ENCODE measurements at places on chromosomes 11 and 22.
A peak's percentile ranks its signal among the peaks of the same experiment; 100 is the strongest.

GRCh38 chr22:37147186-37147990, 2.3 kb downstream of the IL2RB start:
- peak; percentile 13 for DNase-seq

DNA sequence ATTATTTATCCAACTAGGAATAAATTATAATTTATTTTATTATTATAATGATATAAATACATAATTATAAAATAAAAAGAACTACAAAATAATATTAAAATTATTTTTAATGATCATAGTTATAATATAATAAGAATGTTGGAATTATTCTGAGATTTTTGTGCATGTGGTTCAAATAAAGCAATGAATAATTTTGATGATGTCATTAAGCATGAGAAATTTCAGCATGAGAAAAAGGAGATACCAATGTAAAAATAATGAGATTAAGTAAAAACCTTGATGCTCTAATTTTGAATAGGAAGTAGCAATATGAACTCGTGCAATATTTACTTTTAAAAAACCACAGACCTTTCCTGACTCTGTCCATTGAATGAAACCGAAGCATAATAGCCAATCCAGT, 181.8 kb upstream of the MTNR1B start:
- no peak for DNase-seq

GRCh38 chr22:39574779-39575551, 4.4 kb downstream of the CACNA1I start:
- no peak for DNase-seq

GRCh38 chr22:48097723-48098122, 1335.3 kb downstream of the TBC1D22A start:
- DNase-seq = no peak

DNA sequence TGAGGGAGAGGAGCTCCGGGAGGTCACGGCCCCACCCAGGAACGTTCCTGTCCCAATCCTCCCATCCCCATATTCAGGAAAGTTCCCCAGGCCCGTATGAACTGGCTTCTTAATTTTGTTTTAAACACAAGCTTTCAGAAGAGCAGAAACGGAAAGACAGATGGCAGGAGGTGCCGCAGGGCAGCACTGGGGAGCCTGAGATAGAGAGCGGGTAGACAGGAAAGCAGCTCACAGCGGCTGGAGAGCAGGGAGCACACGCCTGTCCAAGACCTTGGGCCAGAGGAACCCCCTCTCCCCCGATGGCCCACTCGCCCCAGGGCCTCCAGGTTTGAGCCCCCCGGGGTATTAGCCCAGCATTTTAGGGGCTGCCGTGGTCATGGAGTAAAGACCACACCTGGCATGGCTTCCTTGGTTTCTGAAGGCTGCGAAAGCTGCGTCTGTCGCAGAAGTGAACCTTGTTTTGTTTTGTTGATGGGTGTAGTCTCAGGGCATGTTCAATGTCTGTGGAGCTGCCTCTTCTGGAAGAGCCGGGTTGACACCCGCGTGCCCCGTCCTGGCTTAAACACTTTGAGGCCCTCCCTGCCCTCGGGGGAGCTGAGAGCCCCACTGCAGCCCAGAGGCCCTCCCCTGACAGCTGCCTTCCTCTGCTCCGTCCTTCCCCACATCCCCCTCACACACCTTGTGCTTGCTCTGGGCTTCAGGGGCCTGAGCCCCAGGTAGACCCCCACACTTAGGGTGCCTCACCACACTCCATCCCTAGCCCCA, 17.9 kb upstream of the KCNQ1OT1 start:
- peak; percentile 31 for DNase-seq

DNA sequence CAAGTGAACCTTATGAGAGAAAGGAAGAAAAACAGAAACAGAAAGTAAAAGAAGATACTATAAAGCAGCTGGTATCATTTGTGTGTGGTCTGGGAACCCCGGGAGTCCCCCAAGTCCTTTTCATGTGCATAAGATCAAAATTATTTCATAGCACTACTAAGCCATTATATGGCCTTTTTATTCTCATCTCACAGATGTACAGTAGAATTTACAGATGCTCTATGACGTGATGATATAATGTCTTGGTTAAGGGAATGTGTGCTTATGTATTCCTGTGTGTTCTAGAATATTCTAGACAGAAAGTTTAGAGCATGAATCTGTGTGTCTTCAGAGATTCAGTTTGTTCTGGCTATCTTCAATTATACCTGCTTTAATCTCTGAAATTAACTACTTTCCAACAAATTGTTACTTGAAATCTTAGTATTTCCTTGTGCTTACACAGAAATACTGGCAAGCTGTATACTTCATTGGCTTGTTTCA, 8.6 kb upstream of the TPP1 start:
- no peak for DNase-seq

DNA sequence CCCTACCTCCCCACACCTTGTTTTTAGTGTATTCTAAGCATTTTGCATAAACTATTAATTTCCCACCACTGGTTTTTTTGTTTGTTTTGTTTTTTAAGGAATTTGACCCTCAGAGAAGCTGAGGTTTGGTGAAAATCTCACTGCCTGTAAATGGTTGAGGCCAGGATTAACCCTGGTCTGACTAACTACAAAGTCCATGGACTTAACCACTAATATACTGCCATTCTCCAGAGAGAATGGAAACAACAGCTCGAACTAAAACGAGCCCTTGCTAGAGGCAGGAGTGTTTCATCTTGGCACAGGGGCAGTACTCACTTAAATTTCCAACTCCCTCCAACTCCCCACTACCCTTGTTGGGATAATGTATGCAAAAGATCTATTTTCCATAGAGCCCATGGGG, 3.0 kb downstream of the CTNND1 start:
- no peak for DNase-seq

- no peak for DNase-seq
Measured at GRCh38 chr11:34606326-34607120, 14.4 kb upstream of the EHF start.

GRCh38 chr22:18056807-18057474, 20.8 kb upstream of the PEX26 start:
- DNase-seq = no peak

GRCh38 chr11:128755564-128755963, 61.7 kb downstream of the FLI1 start:
- no peak for DNase-seq

DNA sequence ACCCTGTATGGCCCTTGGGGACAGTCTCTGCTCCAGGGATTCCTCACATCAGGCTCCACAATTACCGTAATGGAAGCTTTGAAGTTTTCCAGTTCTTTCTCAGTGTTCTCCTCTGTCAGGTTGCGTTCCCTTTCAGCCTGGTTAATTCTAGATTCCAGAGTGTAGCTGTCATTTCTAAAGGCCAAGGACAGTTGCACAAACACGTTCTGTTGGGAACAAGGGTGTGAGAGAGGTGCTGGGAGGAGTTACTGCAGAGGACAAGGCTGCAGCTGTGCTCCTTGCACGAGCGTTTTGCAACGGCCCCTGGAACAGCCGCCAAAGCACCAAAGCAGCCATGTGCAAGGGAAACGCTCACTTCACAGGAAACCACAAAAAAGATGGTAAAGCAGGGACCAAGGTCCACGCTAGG, 35.9 kb upstream of the LYVE1 start:
- DNase-seq = no peak

DNA sequence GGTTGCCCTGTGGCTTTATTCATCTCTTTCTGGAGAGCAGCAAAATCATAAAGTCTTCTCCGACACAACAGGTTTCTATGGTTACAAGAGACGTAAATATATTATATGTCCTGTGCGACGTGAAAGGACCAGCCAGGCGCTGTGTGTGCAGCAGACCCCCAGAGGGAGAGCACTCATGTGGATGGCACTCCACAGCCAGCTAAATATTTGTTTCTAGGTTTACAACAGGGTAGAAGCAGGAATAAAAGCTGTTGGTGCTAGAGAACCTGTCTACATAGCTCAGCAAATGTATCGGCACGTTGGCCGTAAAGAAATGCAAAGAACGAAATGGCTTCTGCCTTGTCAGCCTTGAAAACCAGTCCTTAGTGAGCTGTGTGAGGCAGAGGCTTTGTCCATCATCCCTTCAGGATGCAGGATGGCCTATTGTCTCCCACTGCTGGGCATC, 133.8 kb upstream of the PITPNB start:
- no peak for DNase-seq

DNA sequence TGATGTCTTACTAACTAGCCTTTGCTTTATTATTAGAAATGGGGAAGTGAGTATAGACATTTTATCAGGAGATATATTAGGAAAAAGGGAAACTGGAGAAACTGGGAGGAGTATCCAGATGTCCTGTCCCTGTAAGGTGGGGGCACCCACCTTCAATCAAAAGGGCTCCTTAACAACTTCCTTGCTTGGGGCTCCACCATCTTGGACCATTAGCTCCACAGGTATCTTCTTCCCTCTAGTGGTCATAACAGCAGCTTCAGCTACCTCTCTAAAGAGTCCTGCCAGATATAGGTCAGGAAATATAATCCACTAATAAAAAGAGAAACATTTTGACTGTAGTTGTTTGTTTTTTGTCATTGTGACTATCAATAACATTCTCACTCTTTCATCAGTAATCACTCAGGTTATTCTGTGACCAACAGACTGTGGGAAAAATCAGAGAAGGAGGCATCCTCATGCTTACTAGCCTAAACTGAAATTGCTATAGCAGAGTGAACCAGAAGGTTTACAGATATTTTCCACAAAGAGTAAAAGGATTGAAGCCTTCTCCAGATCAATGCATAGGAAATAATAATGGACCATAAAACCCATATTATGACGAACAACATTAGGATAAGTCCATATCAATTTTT, 10.4 kb downstream of the OR51B4 start:
- DNase-seq = no peak

DNA sequence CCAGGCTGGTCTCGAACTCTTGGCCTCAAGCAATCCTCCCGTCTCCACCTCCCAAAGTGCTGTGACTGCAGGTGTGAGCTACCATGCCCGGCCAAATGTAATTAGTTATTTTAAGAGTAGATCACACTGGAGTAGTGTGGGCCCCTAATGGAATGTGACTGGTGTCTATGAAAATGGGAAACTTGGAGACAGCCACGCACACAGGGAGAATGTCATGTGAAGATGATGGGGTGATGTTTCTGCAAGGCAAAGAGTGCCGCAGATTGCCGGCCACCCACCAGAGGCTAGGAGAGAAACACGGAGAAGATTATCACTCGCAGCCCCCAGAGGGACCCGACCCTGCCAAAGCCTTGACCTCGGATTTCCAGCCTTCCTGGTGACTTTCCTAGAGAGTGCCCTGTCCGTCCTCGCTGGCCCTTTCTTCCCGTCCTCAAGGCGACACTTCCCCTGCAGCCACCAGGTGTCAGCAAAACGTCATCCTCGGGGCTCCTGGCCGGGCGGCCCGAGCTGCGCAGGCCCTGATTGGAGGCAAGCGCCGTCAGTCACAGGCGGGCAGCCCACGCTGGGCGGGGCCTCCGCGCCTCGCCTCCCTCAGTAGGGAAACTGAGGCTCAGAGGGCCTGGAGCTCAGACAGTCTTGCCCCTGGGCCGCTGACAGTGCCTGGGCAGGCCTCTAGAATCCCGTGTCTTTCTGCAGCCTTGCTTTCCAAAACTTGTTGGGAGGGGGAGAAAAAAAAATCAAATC, 16.3 kb downstream of the CRYBB2 start:
- peak; percentile 72 for DNase-seq

- no peak for DNase-seq
Measured at GRCh38 chr11:87767615-87768014, 407.6 kb downstream of the RAB38 start.

- DNase-seq = no peak
Measured at GRCh38 chr11:96978751-96979150, 588.9 kb downstream of the JRKL start.

GRCh38 chr11:12259956-12260355, 117.4 kb upstream of the PARVA start:
- no peak for DNase-seq

- DNase-seq = no peak
Measured at GRCh38 chr11:88384004-88384668, 46.6 kb upstream of the CTSC start.

DNA sequence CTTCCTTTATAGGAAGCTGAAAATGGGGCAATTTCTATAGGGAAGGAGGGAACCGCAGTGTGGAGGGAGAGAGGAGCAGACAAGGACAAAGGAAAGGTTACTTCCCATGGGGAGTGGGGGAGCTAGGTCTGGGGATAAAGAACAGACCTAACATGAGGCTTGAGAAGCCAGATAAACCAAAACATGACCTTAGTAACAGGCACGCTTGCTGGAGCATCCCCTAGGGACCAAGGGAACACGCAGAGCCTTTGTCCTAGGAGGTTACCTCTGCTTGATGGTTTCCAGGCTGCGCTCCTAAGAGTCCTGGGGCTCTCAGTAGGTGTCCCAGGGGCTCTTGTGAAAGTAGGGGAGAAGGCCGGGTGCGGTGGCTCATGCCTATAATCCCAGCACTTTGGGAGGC, 271.4 kb upstream of the NCAM1 start:
- no peak for DNase-seq

DNA sequence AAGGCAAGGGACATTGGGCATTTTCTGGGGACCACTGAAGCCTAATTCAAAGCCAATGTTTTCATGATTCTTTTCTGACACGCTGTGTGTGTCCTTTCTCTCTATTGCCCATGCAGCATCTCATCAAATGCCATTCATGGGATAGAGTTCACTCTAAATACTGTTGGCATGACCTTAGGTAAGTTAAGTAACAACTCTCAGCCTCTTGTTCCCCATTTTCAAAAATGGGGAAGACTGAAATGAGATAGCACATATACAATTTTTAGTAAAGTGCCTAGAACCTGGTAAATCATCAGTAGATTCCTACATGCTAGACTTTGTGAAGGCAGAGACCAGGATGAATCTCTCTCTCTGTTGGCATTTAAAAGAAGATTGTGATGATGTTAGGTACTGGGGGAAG, 12.7 kb upstream of the OR52K2 start:
- DNase-seq = no peak

DNA sequence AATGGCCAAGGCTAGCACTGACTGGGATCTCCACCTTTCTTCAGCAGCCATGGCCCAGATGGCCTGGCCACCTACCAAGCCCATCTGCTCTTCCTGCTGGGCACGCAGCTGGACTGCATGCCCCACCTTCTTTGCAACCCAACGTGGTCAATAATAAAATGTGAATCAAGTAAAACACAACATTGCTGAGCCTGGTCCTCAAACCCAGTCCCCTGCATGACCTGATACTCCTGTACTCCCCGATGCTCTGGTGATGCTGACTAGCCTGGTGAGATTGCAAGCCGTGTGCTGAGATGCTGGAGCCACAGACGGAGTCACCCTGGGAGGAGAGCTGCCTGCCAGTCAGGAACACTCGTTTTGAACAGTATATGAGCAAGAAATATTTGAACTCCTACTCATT, 34.0 kb downstream of the PARVG start:
- no peak for DNase-seq

- no peak for DNase-seq
Measured at GRCh38 chr22:49451070-49451840, 376.4 kb downstream of the BRD1 start.

DNA sequence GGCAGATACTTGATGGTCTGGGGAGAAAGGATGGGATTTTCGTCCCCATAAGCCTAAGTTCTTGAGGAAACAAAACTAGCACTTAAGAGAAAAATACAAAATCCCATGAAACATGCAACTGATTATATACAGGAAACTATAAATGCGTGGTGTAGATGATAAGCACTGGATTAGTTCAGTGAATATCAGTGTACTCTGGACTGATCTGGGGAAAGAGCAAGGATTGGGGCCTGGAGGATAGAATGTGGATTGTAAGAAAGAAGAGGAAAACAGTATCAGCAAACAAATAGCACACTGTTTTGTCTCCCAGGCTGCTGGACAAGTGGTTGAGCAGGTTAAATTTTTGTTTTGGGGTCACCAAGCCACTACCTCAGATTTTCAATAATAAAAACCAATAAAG, 49.8 kb downstream of the DCUN1D5 start:
- no peak for DNase-seq

Measured in upper lobe of left lung (tissue), 6 donors.